Endothelial cell (in vitro differentiated cells): ENCODE measurements at places on chromosomes 11 and 22.

DNA sequence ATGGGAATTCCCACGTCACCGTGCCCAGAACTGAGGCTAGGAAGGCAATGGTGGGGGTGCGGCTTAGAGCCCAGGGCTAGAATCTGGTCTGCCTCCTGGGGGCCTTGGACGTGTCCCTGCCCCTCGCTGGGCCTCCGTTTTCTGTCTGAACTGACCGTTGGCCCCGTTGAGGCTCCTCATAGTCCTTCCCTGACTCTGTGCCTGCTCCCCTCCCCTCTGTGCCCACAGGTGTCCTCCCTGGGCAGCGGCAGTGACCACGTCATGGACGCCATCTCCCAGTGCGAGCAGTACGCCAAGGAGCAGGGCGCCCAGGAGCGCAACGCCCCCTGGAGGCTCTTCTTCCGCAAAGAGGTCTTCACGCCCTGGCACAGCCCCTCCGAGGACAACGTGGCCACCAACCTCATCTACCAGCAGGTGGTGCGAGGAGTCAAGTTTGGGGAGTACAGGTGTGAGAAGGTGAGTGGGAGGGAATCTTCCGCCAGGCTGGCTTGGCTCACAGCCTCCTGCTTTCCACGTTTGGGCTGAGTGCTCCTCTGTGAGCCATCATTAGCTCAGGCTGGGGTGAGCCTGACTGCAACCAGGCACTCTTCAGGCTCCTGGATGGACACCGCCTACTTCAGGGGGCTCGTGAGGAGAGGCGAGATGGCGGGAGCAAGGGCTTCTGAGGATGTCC, 63.9 kb downstream of the MYO7A start:
- DNase-seq: peak; percentile 86

- no peak for DNase-seq
These were observed 81.5 kb downstream of the GRK3 start for GRCh38 chr22:25645964-25646363.

DNA sequence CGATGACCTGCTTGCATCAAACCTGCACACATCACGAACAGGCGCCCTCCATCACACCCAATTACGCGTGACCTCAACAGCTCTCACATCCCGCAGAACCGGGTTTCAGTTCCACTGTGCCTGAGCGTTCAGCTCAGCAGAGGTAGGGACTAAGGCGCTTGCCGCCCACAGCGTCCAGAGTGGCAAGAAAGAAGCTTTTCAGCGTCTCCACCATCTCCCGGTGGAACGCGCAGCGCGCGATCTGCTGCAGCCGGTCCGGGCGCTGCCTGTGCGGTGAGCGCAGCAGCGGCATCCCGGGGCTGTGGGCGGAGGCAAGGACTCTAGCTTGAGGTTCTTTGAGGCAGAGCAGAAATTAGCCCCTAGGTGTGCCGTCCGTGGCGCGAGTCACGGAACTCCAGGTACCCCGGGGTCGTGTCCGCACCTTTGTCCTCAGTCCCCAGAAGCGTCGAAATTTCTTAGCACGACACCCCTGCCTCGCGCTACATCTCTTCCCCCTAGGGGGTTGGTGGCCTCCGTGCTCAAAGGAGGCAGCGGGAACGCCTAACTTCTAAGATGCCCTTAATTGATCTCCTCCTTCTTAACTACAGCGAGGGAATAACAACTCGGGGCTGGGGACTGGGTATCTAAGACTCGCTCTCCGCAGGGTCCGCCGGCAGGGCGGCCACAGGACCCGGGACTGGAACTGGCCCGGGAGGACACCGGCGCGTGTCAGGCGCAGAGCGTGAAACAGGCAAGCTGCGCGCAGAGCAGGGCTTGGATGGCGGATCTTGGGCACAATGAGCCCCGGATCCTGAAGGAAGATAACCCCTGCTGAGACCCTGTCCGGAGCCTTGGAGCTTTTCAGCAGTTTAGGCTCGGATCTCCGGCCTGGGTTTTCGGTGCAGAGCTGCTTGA, 1.7 kb upstream of the CALCA start:
- peak; percentile 45 for DNase-seq

- no peak for DNase-seq
These were observed 9.8 kb upstream of the MPEG1 start for GRCh38 chr11:59222464-59223060.

GRCh38 chr22:37021710-37022482, 2.4 kb downstream of the MPST start:
- DNase-seq: peak; percentile 43

DNA sequence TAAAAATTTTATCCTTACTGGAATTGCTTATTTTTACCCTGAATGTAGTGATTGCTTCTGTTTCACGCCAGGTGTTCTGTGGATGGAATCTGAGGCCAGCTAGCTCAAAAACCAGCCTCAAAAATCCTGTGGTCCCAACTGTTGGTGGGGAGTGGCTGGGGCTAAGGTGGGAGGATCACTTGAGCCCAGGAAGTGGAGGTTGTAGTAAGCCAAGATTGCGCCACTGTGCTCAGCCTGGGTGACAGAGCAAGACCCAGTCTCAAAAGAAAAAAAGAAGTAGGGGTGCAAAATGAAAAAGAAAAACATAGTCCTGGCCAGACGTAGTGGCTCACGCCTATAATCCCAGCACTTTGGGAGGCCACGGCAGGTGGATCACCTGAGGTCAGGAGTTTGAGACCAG, 27.0 kb upstream of the SLC5A1 start:
- DNase-seq: no peak

DNA sequence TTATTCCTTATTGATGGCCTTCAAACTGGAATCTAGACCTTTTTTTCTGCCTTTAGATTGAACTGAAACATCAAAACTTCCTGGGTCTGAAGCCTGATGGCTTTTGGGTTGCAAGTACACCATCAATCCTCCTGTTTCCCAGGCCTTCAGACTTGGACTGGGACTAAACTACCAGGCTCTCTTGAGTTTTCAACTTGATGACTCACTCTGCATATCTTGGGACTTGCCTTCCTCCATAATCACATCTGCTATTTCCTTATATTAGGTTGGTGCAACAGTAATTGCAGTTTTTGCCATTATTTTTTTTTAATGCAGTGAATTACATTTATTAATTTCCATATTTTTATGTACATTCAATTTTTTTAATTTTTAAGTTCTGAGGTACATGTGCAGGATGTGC, 7.0 kb downstream of the OR51B5 start:
- DNase-seq: no peak

- DNase-seq: peak; percentile 18
These were observed 1151.2 kb upstream of the CCDC90B start for GRCh38 chr11:84437071-84437980.

DNA sequence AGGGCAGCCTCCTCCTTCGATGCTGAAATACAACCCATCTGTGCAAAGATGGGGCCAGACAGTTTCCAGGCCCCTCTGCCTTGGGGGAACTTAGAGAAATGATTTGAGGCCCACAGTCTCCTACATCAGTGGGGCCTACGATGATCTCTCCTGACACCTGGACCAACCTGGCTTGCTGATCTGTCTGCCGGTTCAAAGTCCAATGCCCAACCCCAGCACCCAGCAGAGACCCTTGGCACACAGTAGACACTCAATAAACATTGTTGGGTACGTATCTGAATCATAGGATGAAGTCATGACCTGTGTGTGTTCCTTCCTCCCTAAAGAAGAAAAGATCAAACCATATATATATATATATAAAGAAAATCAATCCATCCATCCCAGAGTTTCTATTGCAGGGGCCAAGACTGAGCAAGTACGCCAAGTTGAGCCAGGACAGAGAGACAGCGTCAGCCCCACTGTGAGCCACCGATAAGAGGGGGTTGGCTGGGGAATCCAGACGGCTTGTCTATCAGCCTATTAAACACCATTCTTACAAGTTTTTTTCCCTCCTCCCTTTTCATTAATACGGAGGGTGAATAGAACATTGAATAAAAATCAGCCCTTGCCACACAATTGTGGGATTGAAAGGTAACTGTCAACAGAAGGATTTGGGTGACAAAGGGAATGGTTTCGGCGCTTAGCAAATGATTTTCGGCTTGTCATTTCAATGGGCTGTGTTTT, 244.1 kb downstream of the MN1 start:
- DNase-seq: no peak

DNA sequence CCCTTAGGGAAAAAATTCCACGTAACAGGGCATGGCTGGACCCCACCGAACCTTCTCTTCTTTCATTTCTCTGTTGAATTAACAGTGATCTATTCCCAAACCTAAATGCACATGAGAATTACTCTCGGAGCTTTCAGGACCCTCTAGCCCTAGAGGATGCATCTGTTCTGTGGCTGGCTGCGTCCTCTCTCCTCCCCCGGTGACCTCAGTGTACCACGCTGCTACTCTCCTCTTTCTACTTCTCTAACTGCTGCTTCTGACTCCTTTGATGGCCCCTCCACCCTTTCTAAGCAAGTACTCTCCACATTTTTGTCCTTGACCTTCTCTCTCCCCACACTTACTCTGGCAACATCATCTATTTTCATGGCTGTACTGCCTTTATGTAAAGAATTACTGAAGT, 12.1 kb upstream of the APOA1 start:
- DNase-seq: no peak

DNA sequence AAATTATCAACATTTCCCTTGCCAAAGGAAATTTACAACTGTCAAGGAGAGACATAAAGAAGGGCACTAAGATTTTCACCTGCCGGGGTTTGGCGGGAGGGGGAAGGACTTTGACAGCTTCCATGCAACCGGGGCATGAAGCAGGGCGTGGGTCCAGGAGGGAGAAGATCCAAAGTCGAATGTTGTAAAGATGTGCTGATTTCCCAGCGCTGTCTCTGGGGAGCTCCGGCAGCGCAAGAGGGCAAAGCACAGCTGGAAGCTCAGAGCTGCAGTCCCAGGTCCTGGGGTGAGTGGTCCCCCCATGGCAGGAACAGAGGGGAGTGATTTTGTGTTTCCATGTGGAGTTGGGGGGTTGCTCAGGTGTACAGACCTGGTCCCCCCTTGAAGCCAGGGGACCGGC, at the start of gene MS4A10:
TSS of gene MS4A10 (plus strand) at position 198 of the 400 bp plus-strand sequence. CDS start 5,003 bp downstream, outside the sequence.
- DNase-seq: no peak

DNA sequence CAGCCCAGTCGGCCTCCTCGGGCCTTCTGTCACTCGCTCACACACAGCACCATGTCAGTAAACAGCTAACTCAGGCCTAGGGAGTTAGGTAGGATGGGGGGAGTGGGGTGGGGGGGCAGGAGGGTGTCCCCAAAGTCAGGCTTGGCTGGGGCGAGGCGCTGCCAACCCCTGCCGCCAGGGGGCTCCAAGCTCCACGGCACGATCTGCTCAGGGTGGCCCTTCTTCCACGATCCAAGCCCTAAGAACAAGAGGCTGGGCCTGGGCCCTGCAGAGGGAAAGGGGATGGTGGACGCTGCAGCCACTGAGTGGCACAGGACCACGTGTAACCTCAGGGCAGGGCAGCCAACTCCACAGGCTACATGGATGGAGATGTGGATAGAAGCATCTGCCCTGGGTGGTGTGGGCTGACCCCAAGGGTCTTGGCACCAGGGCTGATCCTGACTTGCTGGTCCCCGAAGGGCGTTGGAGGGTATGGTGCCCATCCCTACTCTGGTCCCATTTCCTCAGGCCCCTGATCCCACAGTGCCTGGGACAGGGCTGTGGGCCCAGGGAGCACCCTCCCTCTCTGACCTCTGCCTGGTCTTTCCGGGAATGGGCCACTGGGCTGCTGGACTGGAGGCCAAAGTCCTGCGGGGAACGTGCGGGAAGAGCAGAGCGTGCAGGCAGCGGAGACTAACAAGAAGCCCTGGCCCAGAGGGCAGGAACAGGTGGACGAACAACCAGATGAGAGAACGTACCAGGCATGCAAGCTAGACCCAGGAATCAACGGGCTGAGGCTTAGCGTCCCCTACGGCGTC, 29.1 kb upstream of the TXNRD2 start:
- peak; percentile 79 for DNase-seq

DNA sequence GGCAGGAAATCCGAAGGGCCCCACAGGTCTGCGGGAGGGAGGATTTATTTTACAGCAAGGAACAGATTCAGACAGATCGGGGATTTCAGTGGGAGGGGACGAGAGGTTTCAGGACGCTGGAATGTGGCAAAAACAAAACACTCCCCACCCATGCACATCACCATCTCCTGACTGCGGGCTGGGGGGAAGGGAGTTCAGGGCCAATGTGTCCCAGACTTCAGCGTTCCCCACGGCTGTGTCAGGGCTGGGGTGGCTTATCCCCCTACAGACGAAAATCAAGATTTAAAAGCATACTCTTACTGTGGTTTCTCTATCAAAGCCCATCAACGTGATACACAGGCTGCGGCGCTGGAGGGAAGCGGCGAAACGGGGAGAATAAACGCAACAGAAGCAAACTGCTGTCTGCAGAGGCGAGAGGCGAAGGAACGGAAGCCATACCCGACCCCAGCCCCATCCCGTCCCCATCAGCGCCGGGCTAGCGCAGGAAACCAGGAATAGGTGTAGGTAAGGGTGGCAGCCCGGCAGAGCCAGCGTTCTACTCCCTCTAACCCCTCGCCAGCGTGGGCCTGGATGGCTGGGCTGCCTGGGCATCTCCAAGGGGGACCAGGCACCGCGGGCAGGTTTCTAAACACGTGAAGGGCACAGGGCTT, 2.7 kb downstream of the TENM4 start:
- peak; percentile 24 for DNase-seq

- no peak for DNase-seq
These were observed 218.8 kb downstream of the PGR start for GRCh38 chr11:100910808-100911207.

DNA sequence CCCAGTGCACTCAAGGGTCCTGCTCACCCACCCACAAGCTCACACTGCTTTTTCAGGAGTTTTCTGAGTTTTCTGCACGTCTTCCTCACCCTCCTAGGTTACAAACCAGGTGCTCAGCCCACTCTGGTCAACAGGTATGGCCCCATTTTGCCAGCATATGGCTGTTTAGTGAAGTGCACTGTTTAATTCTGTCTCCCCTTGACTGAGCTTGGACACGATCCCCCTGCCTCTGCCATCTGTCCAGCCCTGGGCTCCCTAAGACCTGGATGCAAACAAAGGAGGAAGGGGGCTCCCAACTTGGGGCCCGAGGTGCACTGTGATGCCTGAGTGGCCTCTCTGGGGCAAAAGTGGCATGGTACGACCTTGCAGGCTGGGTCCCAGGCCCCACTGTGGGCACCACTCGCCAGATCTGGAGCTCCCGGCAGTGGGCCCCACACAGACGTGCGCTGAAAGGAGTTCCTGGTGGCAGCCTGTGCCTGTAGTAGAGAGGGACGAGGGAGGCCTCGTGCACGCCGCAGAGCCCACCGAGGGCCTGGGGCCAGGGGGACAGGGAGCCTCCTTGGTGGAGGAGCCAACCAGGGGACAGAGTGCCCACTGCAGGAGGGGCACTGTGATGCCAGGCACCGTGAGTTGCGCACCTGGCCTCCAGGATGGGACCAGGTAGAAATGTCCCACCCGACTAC, 37.3 kb upstream of the COMT start:
- no peak for DNase-seq

DNA sequence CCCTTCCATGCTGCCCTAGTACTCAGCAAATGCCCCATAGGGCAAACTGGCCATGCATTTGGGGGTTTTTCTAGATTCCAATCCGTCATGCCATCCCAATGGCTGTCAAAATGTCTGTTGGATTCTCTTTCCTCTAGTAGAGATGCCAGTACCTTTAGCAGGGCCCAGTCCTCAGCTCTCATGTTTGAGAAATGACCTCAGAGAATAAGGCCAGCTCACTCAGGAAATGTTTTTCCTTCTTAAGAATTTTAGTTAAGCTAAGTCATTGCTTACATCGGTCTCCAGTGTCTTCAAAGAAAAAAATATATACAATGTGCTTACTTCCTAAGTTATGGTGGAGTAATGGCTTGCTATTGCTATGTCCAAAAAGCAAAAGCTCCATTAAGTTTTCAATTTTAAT, 14.1 kb upstream of the ALKBH3 start:
- DNase-seq: no peak

- DNase-seq: peak; percentile 46
These were observed 44.5 kb downstream of the NECTIN1 start for GRCh38 chr11:119684361-119685110.

- no peak for DNase-seq
These were observed 14.3 kb downstream of the EIF3M start for GRCh38 chr11:32597921-32598320.
